Activated CD4-positive, alpha-beta memory T cell treated with anti-CD3 and anti-CD28 coated beads for 36 hours (primary cell): ENCODE measurements at places on chromosomes 12 and 14. TPM values are rescaled to one million over a fixed set of nuclear protein-coding genes. Genes with fewer than 3 reads are reported as not detected.

Gene SERPINA5
- not detected for total RNA-seq

Gene RNASE1
- not detected for total RNA-seq

Gene FBRSL1
- 38.8 TPM for total RNA-seq

Gene KIF26A
- total RNA-seq: 0.38 TPM

Gene GLIPR1
- 5.8 TPM for total RNA-seq

Gene LYZ
- not detected for total RNA-seq

Gene RHEBL1
- total RNA-seq: 15.6 TPM

Gene SMCO2
- not detected for total RNA-seq

Gene SLC39A2
- total RNA-seq: not detected

Gene TAS2R7
- total RNA-seq: not detected

Gene NID2
- total RNA-seq: not detected

Gene FLRT2
- not detected for total RNA-seq

Gene SLC17A8
- not detected for total RNA-seq

Gene GALNT16
- total RNA-seq: not detected
